ENCODE measurements at places on chromosomes 2 and 18.

DNA sequence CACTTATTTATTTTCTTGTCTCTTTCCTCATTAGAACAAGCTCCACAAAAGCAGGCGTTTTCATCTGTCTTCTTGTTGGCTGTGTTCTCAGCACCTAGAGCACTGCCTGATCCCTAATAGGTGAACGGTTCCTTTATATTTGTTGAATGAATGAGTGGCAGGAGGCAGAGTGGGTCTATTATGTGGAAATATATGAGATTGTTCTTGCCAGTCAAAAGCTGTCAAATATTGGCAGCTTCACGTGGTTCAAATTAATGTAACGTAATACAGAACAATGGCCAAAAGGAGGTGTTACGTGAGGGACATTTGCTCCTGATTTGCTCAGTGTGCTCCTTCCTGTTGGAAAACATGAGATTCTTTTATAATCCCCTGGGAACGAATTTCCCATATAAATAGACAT lies 8.5 kb upstream of the ARHGAP25 start:
- DNase-seq = no peak

DNA sequence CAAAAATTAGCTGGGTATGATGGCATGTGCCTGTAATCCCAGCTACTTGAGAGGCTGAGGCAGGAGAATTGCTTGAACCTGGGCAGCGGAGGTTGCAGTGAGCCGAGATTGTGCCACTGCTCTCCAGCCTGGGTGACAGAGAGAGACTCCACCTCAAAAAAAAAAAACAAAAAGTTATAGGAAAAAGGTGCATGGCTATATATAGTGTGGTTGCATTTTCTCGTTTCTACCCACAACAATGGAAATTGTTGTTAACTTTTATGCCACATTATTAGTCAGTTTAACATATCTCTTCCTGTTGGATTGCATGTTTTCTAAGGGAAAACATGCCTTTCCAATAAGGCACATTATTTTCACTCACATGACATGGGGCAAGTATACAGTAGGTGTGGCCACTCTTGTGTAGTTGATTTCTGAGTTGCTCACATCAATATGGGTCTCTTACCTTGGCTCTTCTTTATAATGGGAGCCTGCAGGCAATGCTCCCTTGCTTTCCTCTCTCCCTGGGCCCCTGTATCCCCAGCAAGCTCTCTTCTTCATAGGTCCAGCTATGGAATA lies 610.0 kb downstream of the RNF144A start:
- no peak for DNase-seq

DNA sequence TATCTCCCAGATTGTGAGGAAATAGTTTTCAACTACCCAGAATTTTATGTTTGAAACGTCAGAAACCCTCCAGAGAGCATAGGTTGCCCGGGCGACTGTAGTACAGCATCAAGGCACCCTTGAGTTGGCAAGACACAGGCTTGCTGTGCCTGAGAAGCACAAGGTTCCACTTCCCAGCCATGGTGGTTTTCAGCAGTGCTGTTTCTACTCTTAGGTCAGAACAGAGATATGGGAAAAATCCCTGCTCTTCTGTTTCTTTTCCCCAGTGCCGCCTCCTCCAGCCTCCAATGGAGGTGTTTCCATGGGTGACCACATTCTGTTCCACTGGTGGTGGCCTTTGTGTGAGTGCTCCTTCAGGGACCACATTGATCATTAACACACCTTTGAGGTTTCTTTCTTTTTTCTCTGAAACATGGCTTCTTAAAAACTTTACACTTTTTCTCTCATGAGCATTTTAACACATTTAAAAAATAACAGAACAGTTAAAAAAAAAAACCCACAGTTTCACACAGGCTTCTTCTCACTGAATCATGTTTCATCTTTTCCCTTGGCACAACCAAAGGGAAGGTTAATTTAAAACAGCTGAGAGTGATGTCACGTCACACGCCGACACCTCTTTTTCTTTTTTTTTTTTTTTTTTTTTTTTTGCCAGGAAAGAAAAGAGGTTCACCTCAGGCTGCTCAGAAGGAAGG lies 229.3 kb upstream of the HDAC4 start:
- DNase-seq = peak; percentile 29

DNA sequence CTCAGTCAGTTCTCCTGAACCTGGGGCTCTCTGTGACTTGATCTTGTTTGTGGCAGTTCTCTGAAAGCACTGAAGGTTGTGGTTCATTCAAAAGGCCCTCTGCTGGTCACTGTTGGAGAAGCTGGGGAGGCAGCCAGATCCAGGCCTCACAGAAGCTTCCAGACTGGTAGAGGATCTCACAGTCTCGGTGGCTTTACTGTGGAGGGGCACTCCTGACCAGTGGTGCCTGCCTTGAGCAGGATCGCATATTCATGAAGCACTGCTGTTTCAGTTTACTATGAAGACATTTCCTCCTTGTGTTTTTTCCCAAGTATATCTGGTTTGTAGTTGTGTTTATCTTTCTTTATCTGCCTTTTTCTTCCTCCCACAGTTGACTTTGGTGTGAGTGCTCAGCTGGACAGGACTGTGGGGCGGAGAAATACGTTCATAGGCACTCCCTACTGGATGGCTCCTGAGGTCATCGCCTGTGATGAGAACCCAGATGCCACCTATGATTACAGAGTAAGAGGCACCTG lies 133.9 kb downstream of the MAP4K4 start:
- DNase-seq = peak; percentile 51

GRCh38 chr2:215906458-215906857 lies 106.9 kb downstream of the MREG start:
- DNase-seq = no peak

DNA sequence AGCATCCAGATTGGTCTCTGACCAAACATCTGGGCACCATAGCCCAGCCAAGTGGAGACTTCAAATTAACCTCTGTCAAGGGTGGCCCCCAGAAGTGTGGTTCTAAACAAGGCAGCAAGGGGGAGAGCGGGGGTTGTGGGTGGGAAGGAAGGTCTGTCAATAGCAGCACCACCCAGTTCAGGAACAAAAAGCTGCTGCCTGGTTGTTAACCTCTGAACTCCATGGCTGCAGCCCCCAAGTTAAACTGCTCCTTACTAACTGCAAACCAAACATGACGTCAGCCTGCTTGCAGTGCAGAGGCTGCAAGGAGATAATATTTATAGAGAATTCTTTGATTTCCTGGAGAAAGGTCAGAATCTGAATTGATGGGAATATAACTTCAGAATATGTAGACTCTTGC lies 76.5 kb downstream of the ARL4C start:
- DNase-seq = peak; percentile 70

- DNase-seq = peak; percentile 84
Observed at GRCh38 chr18:75209129-75209950, at the start of gene PTGR3. Gene PTGR3 (minus strand): TSS chr18:75209139. CDS start chr18:75209058, 81 bp downstream.

DNA sequence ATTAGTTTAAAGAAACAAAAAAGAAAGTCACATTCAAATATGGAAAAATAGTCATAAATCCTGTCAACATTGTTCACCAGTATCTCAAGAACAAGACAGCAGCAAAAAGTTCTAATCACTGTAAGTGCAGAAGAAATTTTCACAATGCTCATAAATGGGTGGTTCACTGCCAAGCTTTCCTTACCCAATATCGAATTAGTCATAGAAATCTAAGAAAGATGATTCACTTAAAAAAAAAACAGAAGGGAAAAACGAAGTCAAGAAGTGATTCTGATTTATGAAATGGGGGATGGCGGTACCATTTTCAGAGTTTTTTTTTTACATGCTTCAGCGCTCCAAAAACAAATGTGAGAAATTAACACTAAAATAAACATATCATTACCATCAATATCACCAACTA lies 156.7 kb downstream of the EXOC6B start:
- DNase-seq = no peak

GRCh38 chr18:58661423-58661822 lies 9.8 kb upstream of the MALT1 start:
- DNase-seq = no peak

DNA sequence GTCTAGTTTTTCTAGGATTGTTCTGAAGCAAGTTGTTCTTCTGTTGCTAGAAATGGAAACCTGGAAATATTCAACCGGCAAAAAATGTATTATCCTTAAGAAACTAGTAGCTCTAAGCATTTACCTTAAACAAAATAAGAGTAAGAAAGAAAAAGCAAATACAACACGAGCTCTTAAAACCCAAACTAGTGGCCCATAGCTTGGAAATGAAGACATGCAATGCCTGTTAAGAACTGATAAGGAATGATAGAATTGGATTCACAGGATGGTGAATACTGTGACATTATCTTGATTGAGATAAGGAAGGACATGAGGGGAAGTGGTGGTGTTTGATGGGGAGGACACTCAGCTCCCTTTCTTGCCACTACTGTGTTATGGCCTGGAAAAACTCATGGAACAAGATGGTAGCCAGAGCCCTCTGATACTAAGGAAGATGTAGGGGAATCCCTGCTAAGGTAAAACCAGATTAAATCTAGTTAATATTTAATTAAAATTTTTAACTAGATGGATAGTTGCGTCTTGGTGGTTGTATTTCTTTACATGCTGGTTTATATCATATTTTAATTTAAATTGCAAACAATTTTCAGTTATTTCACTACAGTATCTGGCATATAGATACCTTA lies 193.8 kb downstream of the LPIN1 start:
- no peak for DNase-seq

DNA sequence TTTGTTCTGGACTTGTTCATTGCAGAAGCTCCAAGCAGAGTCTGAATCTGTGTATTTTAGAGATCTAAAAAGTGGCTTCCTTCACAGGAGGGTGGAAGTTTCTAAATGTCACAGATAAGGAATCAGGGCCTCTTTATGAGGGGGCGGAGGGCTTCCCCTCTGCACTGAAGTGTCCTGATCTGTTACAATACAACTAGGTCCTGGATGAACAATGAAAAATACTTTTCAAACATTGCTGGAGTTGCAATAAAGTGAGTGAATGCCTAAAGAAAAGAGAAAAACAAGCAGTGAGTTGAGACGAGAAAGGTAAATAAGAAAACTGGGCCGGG lies 179.3 kb upstream of the HDAC4 start:
- no peak for DNase-seq

GRCh38 chr2:142825861-142826260 lies 51.6 kb upstream of the KYNU start:
- no peak for DNase-seq

DNA sequence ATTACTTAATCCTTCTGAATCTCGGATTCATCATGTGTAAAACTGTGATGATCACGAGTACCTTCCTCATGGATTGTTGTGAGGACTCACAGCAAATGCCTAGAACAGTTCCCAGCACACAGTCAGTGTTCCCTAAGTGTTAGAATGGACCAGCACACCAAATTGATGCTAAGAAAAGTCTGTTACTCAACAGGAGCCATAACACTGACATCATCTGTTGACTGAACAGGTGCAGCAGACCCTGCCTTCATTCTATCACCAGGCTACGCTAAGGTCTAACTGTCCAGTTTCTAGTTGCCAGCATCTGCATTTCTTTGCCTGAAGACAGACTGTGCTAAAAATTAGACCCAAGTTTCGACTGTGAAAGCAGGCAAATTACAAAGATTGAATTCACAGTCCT lies 18.6 kb downstream of the DTNB start:
- DNase-seq = no peak

- no peak for DNase-seq
Observed at GRCh38 chr2:11406958-11407381, 59.0 kb downstream of the E2F6 start.

GRCh38 chr2:45610281-45611019 lies 617 bp downstream of the SRBD1 start:
- no peak for DNase-seq

DNA sequence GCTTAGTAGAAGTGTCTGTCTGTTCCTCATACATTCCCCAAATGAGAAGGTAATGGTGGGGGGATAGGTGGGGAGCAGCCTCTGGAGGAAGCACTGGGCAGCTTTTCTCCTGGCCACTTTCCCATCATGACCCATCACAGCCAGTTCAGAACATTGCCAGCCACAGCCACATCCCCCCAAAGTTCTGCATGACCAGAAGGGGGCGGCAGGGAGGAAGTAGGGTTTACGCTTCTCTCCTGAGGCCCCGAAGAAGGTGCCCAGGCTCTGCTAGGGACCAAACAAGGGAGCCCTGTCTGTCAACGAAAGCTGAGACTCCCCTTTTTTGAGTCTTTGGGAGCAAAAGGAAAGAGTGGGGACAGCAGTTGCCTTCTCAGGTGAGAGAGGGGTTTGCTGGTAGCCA lies 7.7 kb downstream of the IGFBP5 start:
- DNase-seq = no peak

GRCh38 chr18:10690366-10690765 lies 164.5 kb downstream of the NAPG start:
- no peak for DNase-seq

DNA sequence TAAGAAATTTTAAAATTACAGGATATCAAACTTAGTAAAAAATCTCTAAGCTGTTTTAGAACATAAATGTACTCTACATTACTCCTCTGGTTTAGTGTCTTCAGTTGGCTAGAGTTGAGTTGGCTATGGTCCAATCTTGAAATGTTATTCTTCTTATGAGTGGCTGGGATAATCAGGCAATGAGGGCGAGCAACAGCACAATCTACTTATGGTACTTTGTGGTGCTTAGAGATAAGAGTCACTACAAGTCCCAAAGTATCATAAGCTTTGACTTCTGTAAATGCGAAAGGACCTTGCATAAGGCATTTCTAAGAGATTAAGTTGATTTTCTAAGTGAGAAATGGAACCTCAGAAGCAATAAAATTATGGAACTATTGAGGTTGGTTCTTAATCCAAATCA lies 361.7 kb downstream of the GPD2 start:
- no peak for DNase-seq

DNA sequence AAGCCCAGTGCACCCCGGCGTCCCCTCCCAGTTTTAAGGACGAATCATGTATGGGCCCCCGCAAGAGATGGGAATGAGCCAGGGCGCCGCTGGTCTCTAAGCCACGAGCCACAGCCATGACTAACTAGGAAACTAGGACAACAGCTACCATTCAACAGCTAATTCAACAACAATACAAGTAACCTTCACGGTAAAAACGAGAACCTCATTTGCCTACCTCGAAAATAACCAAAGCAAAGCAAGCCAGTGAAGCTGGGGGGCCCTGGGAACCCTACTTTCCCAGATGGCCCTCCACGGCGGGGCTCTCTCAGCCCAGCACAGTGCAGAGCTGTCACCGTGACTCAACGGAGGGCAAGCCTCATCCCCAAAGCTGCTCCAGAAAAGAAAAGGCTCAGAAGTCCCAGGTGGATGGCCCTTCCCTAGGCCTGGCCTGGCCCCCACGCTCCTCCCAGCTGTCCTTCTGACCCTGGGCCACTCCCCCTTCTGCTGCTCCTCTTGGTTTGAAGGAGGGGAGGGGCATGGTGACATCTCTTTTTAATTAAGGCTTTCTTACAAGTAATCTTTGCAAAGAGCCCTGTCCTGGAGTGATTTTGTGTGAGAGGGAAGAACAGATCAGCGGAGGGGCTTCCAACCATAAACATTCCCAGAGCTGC lies 126.3 kb downstream of the HDAC4 start:
- DNase-seq = no peak
